ENCODE measurements at places on chromosomes 2 and 18.
A peak's percentile ranks its signal among the peaks of the same experiment; 100 is the strongest.

DNA sequence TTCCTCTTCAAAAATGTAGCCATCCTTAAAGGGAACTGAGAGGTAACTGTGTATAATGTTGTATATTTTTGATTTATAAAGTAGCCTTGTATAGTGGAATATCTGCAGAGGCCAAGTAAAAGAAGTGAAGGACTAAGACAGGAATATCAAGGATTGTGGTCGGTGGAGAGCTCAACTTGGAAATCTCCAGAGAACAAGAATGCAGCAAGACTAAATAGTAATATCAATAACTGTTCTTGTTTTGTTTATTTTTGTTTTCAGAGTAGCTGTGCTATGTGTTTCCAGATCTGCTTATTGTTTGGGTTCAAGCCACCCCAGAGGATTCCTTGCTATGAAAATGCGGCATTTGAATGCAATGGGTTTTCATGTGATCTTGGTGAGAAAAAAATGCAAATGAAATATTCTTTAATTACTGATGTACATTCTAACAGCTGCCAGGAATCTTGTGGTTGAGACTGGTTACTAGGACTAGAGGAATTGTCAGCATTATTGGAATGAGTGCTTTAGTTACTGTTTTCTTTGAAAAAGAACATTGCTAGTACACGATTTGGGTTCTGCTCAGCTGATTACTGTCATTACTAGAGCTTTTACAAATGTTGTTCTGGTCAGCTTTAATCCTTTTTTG lies 25.0 kb downstream of the FASTKD2 start:
- DNase-seq = no peak

DNA sequence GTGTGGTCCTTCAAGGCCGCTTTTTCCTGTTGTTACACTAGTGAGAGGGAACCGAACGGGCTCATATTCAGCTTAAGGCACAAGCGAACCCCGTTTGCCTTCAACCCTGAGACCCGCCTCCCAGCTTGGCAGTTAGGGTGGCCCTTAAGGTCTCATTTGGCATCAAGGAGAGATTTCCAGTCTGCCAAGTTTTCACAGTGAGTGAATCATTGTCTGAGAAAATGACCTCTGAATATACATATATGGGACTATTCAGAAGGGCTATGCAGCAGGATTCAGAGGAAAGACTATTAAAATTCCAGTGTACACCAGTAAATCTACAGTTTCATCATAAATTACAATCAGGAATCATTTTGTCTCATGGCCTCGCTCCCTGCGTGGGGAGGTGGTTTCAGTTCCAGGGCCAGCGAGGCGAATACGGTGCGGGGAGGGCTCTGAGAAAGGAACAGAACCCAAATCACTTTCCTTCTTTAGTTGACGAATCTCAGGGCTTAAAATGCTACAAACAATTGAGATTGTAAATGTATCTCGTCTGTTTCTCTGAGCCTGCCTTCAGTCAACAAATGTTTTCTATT lies 231.4 kb downstream of the FAM210A start:
- DNase-seq = no peak

GRCh38 chr2:172210599-172210998 lies 107.9 kb upstream of the DLX2 start:
- no peak for DNase-seq

- DNase-seq = no peak
Observed at GRCh38 chr18:56992777-56993176, 154.1 kb upstream of the BOD1L2 start.

- DNase-seq = no peak
Observed at GRCh38 chr2:101474731-101475384, at the start of gene RFX8. TSS of gene RFX8 (minus strand) at chr2:101475112. CDS start at chr2:101466848, 8,264 bp downstream.

GRCh38 chr2:114192362-114192761 lies 250.1 kb upstream of the DPP10 start:
- no peak for DNase-seq

- no peak for DNase-seq
Observed at GRCh38 chr2:222042666-222043065, 256.1 kb downstream of the PAX3 start.

GRCh38 chr2:68266655-68267054 lies 14.3 kb upstream of the PPP3R1 start:
- no peak for DNase-seq

GRCh38 chr18:32847691-32848090 lies 74.9 kb upstream of the KLHL14 start:
- no peak for DNase-seq

- no peak for DNase-seq
Observed at GRCh38 chr2:72973137-72973535, 55.8 kb downstream of the EMX1 start.

GRCh38 chr18:6486313-6486712 lies 71.6 kb upstream of the L3MBTL4 start:
- no peak for DNase-seq

GRCh38 chr2:126244937-126245336 lies 411.0 kb upstream of the GYPC start:
- peak; percentile 41 for DNase-seq

DNA sequence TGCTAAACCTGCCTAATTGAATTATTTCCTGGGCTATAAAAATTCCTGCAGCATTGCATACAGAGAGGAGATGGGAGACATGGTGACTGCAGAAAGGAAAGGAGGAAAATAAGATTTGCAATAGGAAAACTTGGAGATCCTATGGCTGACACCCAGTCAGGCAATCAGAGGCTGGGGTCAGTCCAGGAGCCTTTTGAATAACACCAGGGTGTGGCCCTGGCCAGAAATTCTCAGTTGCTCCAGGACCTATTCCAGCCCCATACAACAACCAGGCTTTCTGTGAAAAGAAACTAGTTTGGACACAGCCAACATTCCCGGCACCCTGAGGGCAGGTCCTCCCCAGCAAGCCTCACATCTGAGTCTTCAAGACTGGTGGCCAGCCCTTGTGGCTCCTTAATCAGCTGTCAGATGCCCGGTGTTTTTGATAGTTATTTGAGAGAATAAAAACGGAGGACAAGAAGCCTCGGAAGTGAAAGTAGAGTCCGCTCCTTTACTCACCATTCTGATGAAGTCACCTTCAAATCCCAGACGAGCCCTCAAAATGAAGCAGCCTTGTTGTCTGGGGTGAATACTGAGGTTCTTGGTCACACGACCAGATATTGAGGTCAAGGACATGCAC lies 31.1 kb upstream of the GMCL1 start:
- no peak for DNase-seq

GRCh38 chr2:181456660-181457120 lies 496 bp upstream of the ITGA4 start:
- DNase-seq = peak; percentile 95

DNA sequence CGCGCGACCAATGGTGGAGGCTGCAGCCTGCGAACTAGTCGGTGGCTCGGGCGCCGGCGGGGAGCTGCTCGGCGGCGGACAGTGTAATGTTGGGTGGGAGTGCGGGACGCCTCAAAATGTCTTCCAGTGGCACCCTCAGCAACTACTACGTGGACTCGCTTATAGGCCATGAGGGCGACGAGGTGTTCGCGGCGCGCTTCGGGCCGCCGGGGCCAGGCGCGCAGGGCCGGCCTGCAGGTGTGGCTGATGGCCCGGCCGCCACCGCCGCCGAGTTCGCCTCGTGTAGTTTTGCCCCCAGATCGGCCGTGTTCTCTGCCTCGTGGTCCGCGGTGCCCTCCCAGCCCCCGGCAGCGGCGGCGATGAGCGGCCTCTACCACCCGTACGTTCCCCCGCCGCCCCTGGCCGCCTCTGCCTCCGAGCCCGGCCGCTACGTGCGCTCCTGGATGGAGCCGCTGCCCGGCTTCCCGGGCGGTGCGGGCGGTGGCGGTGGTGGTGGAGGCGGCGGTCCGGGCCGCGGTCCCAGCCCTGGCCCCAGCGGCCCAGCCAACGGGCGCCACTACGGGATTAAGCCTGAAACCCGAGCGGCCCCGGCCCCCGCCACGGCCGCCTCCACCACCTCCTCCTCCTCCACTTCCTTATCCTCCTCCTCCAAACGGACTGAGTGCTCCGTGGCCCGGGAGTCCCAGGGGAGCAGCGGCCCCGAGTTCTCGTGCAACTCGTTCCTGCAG lies at the start of gene HOXD9:
Gene HOXD9, plus strand, starts transcription at position 37 of the 728 bp plus-strand sequence. Its CDS starts 50 bp downstream, at position 87.
- no peak for DNase-seq

- DNase-seq = peak; percentile 59
Observed at GRCh38 chr2:39728941-39729351, 50.1 kb downstream of the THUMPD2 start.

GRCh38 chr18:49109565-49110251 lies 158.9 kb upstream of the SMAD7 start:
- DNase-seq = no peak

GRCh38 chr2:190023860-190024259 lies 38.7 kb downstream of the MSTN start:
- peak; percentile 57 for DNase-seq

All from OCI-LY7 (cell line).